ENCODE measurements at places on chromosomes 4 and X.

- no peak for DNase-seq
Observed at GRCh38 chr4:13470379-13470778, 13.8 kb downstream of the RAB28 start.

GRCh38 chr4:34043131-34043530 lies 2201.2 kb downstream of the ARAP2 start:
- DNase-seq = peak; percentile 0

- no peak for DNase-seq
Observed at GRCh38 chr4:186927624-186928023, 204.0 kb upstream of the FAT1 start.

DNA sequence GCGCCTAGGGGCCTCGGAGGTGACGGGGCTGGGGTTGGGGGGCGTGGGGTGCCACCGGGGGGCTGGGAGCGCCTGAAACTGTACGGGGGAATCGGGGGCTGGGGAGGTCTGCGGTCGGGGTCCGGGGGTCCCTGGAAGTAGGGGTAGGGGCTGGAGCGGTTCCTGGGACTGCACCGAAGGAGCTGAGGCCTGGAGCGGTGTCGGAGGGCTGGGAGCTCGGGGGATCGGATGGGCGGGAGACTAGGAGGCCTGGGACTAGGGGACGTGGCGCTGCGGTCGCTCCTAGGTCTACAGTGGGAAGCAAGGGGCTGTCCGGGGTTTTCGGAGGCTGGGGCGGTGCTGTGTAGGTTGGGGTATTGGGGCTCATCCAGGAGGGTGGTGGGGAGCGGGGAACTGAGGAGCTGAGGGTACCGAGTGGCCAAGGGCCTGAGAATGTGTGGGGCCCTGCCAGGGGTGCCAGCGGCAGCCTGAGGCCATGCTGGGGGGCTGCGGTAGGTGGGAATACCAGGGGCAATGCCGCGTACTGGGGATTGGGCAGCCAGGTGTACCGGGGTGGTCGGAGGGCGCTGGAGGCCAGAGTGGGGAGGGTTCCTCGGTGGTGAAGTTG lies 562 bp downstream of the AKAP17A start:
- DNase-seq = no peak

GRCh38 chrX:19334945-19335626 lies 8.6 kb upstream of the PDHA1 start:
- peak; percentile 69 for DNase-seq

DNA sequence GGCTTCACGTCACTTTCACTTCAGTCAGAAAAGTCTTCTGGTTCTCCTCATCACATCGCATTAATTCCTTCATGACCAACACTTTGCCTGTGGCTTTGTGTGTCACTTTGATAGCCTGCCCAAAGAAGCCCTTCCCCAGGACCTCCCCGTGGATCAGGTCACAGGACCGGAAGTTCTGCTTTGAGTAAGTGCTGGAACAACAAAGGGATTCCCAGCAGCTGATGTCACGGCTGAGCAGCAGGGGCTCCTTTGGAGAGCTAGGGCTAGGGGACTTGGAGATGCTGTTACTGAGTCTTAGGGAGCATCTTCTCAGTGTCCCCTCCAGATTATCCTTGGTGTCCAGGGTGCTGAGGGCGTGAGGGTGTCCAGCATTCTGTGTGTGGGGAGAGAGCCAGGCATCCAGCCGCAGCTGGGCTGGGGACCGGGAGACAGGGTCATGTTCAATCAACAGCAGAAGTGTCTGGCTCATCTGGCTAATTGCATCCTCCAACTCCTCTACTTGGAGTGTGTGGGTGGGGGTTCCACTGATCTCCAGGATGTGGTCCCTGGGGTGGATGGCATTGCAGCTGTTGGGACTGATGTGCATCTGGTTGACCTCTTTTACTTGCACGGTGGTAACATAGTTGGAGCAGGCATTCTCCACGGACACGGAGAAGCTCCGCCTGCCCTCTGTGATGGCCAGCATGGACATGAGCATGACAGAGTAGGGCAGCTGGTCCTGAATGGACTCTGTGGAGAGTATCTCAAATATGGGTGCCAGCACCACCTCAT lies 39.2 kb upstream of the ARHGAP6 start:
- no peak for DNase-seq

GRCh38 chr4:8383451-8384160 lies 56.9 kb downstream of the ACOX3 start:
- no peak for DNase-seq

Measured in hematopoietic multipotent progenitor cell treated with erythropoietin and hydrocortisone succinate and interleukin-3 and kit ligand, for 4 days (in vitro differentiated cells).